Fibroblast of the aortic adventitia (primary cell): ENCODE measurements at places on chromosomes 7 and 10. TPM values are rescaled to one million over a fixed set of nuclear protein-coding genes. Genes with fewer than 3 reads are reported as not detected.

- DNase-seq: peak; percentile 20
Observed at GRCh38 chr10:36507715-36508114, 617.7 kb upstream of the ANKRD30A start.

GRCh38 chr10:70967591-70968587, 79.5 kb upstream of the PCBD1 start:
- DNase-seq: no peak

DNA sequence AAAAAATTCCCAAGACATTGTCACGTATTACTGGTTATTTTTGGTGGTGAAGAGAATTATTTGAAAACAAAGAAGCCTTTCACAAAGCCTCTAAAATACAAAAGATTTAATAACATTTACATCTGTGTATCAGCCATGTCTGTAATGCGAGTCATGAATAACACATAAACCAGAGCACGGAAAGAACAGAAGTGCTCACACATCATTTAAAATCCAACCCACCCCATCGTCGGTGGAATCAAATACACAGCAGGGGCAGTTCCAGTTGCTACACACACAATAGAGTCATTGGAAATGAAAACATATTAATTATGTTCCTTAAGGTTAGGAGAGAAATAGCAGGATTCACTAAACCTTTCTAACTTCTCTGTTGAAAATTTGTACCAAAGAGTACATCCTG, 1097.3 kb downstream of the KCNMA1 start:
- no peak for DNase-seq

- DNase-seq: no peak
Observed at GRCh38 chr7:45974540-45975360, 53.7 kb upstream of the IGFBP3 start.

DNA sequence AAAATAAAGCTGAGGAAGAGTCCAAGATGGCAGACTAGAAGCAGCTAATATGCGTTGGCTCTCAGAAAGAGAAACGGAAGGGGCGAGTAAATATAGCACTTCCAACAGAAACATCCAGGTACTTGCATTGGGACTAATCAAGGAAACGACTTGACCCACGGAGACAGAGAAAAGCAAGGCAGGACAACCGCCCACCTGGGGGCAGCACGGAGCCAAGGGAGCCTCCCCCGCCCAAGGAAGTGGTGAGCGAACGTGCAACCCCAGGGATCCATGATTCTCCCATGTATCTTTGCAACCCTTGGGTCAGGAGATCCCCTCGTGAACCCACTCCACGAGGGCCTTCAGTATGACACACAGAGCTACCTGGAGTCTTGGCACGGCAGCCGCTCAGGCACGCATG, 45.4 kb upstream of the GRM3 start:
- DNase-seq: no peak

- peak; percentile 86 for DNase-seq
Observed at GRCh38 chr10:109978481-109978880, 29.3 kb upstream of the ADD3 start.

- DNase-seq: peak; percentile 54
Observed at GRCh38 chr10:70272925-70273316, 10.9 kb downstream of the NPFFR1 start.

Gene TFEC
- 0.16 and 0.36 TPM in 2 replicates for total RNA-seq

DNA sequence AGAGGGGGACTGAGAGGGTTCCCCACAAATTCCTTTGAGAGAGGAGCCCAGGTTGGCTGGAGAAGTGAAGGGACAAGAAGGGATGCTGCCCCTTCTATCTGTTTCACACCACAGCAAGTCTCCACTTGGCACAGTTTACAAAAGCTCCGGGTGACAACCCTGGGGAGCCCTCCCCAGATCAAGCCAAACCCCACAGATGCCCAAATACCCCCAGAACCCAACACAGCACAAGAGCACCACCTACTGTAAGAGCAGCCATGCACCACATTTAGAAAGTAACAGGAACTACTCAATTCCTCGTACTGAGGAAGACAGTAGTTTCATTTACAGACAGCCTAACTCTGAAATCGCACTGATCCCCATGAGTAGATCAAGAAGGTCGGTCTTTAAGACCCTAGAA, 67.8 kb upstream of the ATP6V0A4 start:
- no peak for DNase-seq

Gene BAIAP2L1
- total RNA-seq: 1.1 and 2.8 TPM in 2 replicates

GRCh38 chr10:75417522-75417927, 13.9 kb upstream of the LRMDA start:
- DNase-seq: no peak

DNA sequence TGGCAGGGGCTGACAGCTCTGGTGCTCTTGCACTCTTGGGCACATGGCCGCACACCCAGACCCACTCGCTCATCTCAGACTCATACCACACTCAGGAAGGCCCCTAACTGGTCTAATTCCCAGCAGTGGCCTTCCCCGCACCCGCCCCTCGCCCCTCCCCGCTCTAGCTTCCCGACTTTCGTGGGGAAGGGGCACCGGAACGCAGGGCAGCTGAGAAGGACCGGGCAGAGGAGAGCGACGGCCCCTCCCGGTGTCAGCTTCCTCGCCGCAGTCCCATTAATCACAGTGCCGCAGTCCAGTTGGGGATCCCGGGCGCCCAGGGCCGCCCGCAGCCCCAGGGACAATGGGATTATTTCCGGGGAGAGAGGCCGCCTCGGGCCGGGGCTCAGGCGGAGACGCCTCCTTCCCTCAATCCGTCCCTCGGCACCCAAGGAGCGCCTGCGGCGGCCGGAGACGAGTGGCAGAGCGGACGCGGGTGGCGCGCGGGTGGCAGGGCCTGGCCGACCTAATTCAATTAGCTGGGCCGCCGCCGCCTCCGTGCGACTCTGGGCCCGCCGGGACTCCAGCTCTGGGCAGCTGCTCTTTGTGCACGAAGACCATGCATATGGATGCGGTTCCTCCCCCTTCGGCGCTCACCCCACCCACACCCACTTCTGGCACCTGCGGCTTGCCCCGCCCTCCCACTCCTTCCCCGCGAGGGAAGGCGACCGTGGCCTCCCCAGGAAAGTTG, 7.8 kb upstream of the TLX1 start:
- DNase-seq: no peak

DNA sequence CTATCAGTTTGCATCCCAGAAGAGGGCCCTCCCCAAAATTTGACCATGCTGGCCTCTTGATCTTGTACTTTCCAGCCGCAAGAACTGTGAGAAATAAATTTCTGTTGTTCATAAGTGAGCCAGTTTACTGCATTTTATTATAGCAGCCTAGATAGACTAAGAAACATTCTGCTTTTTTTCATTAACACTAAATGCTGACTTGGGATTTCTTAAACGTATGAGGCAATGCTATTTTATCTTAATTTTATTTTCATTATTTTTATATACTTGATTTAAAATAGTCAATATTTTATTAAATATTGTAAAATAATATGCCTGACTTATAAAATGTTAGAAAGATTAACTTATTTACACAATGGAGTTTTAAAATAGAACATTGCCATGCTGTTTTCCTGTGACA, 341.8 kb upstream of the CNTNAP2 start:
- DNase-seq: no peak

GRCh38 chr10:123479640-123480039, 186.5 kb upstream of the GPR26 start:
- DNase-seq: no peak

Gene MYL10
- not detected in 2 replicates for total RNA-seq

DNA sequence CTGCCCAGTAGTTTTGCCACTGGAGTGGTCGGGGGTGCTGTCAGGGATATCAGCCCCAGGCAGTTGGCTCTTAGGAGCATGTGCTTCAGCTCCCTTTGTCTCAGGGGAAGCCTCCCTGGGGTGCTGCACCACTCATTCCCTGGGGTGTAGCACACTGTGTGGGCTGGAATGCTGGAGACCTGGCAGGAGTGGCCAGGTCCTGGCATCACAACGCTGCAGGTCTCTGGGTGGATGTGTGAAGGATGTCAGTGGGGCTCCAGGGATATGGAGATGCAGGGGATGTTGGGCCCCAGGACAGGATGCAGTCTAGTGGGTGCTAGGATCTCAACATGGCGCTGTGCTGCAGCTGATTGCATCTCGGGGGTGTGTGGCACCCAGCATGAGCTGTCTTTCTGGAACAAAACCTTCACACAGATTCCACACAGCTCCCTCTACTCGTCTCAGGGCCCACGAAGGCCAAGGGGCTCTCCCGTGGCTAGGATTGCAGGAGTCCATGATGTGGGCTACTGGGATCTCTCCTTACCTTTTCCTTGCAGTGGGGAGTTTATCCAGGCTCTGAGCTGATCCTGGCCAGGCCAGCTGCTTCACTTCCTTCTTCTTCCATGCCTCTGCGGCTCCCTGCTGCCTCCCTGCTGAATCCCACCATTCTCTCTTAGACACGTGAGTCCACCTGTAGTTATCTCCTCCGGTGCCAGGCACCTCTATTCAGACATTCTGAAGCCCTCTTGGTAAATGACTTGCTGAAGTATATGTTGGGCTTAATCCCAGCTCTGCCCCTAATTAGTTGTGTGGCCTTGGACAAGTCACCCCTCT, 295.1 kb downstream of the RPS24 start:
- no peak for DNase-seq

DNA sequence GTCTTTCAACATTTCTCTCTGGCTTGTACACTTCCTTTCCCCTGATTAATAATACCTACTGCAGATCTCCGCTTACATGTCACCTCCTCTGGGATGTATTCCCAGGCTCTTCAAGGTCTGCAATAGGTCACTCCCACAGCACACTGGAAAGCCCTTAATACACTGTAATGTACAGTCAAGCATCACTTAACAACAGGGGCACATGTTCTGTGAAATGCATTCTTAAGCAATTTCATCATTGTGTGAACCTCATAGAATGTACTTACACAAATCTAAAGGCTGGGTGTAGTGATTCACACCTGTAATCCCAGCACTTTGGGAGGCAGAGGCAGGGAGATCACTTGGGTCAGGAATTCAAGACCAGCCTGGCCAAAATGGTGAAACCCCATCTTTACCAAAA, 1.9 kb downstream of the COX15 start:
- DNase-seq: no peak

DNA sequence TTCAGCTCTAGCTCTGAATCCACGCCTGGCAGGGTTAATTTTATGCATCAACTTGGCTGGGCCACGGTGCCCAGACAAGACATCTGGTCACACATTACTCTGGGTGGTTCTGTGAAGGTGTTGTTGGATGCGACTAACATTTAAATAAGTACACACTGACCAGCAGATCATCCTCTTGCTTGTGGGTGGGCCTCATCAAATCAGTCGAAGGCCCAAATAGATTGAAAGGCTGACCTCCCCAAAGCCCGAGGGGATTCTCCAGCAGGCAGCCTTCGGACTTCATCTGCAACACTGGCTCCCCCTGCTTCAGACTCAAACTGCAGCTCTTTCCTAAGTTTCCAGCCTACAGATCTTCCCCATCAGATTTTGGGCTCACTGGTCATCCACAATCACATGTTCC, 53.6 kb downstream of the SFMBT2 start:
- DNase-seq: no peak

GRCh38 chr7:100914879-100915447, 19.3 kb upstream of the ACHE start:
- no peak for DNase-seq

- no peak for DNase-seq
Observed at GRCh38 chr10:104582602-104582951, 58.5 kb upstream of the SORCS3 start.

Gene AS3MT
- 2.9 and 7.0 TPM in 2 replicates for total RNA-seq

Gene MINDY3
- 36.2 and 43.6 TPM in 2 replicates for total RNA-seq

DNA sequence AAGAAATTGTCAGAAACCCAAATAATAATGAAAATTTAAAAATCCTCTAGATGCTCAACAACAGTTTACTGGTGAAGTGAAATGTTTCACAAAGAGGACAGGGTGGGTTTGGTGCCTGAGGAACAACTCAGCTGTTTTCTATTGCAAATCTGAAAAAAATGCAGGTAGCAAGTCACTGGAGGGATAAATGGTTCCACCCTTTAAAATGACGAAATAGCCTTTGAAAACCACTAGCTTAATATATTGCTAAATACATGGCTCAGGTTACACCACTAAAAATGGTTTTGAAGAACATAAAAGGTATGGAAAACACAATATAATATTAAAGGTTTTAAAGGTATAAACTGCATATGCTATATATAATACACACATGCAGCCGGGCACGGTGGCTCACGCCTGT, 69.5 kb downstream of the LMBR1 start:
- peak; percentile 30 for DNase-seq

Gene ELN
- total RNA-seq: 22.3 and 101 TPM in 2 replicates

- peak; percentile 60 for DNase-seq
Observed at GRCh38 chr10:52779541-52780390, 7.2 kb upstream of the MBL2 start.

DNA sequence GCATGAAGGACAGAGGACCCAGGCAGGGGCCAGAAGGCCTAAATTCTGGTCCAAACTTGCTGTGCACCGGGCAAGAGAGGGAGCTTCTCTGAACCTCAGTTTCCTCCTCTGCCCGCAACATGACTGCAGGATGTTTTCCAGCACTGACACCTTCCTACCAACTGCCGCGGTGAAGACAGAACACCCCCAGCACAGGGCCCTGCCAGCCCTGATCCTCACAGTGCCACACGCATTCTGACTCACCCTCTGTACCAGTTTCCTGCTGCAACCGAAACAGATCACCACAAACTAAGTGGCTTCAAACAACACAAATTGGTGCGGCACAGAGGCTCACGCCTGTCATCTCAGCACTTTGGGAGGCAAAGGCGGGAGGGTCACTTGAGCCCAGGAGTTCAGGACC, 18.1 kb downstream of the MAD1L1 start:
- no peak for DNase-seq

- peak; percentile 8 for DNase-seq
Observed at GRCh38 chr7:96238976-96239766, 82.7 kb downstream of the SLC25A13 start.

DNA sequence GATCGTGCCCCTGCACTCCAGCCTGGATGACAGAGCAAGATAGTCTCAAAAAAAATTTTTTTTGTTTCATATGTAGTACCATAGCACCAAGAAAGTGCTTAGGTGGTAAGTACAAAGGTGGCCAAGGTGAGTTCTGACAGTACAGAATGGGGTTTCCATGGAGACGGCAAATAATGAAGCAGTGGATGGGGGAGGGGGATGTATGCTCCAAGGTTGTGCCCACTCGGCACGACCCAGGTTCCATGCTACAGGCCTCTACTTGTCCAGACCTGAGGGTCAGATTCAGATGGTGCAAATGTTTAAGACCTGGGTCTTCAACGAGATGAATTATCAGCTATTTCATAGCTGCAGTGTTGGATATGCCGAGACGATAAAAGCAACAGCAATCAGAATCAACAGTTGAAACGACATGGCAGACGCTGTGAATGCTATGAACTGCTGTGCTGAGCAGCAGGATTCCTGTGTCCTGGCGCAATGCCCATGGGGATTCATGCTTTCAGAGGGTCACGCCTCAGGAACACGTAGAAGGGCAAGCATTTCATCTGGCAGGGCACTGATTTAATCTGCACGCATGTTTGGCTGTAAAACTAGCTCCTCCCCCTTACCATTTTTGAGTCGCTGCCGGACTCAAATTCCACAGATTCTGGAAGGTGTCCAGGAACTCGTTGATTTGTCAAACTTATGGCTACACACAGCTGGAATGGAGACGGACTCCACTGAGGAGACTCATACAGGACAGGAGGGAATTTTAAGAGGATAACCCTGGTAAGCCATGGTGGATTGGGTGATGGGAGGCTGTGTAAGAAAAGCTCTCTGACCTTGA, 256.5 kb downstream of the FRMD4A start:
- peak; percentile 100 for DNase-seq

GRCh38 chr10:1574719-1575118, 162.6 kb downstream of the ADARB2 start:
- DNase-seq: no peak

Gene PDK4
- 0.72 and 4.5 TPM in 2 replicates for total RNA-seq
